ENCODE measurements at places on chromosomes 16 and 17.

GRCh38 chr16:19304750-19305149, 19.2 kb downstream of the CLEC19A start:
- no peak for DNase-seq

DNA sequence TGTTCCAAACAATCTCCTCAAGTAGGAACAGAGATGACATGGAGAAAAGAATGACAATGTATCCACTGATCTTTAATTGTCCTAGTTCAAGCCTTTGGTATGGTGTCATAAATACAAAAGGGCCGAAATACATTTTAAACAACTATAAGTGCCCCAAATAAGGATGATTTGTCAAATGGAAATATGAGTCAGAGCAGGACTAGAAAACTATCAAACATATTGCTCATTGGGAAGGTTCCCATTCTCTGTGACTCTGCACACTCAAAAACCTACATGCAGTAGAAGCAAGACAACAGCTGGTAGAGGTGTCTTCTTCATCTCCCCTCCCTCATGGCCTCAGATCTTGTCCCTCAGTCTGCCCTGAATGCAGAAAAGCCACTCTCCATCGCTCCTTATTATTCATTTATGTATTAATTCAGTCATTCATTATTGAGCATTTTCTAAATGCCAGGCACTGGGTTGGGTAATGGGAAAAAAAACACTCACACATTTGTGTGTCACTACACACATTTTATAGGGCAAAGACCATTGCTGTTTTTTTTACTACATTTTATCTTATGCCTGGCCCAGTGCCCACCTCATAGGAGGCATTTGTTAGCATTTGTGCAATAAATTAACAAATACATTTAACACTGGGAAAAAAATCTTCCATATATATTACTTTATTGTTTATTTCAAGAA, 10.1 kb downstream of the CA10 start:
- DNase-seq, result no peak

GRCh38 chr16:47470810-47471209, 9.7 kb downstream of the PHKB start:
- DNase-seq, result peak; percentile 4

DNA sequence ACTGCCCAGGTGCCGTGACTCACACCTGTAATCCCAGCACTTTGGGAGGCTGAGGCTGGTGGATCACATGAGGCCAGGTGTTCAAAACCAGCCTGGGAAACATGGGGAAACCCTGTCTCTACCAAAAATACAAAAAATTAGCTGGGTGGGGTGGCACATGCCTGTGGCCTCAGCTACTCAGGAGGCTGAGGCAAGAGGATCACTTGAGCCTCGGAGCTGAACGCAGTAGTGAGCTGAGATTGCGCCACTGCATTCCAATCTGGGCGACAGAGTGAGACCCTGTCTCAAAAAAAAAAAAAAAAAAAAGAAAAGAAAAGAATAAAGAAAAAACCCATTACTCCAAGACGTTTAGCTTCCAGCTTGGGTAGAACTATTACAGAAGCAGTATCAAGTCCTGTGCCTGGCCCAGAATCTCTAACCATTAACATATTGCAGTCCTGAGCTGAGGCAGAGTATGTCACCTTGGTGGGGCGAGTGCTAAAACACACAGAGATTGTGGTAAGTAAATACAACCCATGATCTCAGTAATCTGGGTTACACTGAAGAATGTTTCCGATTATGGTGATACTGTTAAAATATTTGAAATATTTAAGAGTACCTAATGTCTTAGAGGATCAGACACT, 23.2 kb upstream of the CFAP20 start:
- DNase-seq, result no peak

- no peak for DNase-seq
Observed at GRCh38 chr17:42698736-42699414, 16.5 kb downstream of the CNTNAP1 start.

DNA sequence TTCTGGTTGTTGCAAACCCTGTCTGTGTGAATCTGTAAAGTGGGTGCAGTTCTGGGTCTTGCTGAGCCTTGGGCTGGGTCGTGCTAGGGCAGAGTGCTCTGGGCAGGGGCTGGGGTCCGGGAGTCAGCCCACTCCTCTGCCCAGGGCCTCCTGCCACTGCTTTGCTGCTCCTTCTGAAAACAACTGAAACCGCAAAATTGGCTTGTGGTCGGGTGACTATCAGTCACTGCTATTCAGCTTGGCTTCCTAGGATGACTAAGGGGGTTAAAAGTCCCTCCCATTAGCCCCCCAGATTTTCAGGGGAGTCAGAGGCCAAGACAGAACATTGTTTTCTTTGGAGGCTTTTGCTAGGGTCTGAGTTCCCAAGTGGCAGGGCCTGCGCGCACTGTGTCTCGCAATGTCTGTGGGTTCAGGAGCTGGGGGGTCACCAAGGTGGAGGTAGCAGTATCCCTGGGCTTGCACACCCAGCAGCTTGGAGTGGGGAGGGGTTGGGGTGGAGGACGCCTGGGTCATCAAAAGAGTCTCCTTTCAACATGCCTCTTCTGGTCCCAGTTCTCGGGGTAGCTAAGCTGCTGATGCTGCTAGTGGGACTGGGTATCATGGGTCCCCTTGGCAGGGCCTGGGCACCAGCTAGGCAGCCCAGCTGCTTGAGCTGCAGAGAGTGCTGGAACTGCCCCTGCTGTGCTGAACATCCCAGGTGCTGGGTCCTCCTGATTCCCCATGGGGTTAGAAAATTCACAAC, 13.5 kb upstream of the TBX21 start:
- no peak for DNase-seq

GRCh38 chr17:57481910-57482391, 225.6 kb downstream of the MSI2 start:
- DNase-seq, result no peak

DNA sequence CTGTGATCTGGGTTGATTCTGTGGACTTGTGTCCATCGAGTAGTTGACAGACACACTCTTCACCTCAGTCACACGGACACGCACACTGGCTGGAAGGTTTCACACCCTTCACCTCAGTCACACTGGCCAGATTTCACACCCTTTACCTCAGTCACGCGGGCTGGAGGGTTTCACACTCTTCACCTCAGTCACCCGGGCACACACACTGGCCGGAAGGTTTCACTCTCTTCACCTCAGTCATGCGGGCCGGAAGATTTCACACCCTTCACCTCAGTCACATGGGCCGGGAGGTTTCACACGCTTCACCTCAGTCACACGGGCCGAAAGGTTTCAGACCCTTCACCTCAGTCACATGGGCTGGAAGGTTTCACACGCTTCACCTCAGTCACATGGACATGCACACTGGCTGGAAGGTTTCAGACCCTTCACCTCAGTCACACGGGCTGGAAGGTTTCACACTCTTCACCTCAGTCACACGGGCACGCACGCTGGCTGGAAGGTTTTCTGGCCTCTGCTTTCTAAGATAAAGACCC, 96.2 kb downstream of the PGS1 start:
- DNase-seq, result no peak

DNA sequence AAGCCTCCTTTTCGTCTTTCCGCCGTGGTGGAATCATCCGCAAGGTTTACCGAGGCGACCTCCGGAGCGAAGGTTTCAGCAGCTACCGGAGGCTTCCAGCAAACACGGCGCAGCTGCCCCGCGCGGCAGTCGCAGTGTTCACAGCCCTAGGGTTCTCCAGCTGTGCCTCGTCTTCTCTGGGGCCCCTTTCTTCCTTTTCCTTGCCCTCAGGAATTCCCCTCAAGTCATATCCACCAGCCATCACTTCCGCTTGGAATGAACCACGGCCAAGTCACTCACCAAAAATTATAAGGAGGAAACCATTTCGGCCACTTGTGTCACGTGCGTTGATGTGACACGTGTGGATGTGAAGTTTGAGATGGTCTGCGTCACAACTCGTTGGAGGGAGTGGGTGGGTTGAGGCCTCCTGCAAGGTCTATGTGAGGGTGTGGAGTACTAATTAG, 636 bp upstream of the ERN1 start:
- no peak for DNase-seq

DNA sequence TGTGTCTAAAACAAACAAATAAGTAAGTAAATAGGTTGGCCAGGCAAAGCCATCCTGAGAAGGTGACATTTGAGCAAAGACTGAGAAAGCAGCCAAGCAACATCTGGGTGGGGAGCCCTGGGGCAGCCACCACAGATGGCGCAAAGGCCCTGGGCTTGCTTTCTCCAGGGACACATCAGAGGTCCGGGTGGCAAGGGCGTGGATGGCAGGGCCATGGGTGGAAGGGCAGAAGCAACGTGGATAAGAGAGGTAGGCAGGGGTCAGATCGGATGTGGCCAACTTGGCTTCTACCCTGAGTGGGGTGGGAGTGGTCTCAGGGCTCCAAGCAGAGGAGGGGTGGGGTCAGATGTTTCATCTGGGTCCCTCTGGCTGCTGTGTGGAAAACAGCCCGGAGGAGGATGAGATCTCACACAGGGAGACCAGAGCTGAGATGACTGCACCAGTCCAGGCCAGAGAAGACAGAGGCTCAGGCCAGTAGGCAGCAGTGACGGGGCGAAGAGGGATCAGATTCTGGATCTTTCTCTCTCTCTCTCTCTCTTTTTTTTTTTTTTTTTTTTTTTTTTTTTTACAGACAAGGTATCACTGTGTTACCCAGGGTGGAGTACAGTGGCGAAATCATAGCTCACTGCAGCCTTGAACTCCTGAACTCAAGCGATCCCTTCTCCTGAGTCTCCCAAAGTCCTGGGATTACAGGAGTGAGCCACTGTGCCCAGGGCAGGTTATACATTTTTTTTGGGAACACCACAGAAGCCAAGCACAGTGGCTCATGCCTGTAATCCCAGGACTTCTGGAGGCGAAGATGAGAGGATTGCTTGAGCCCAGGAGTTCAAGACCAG, 6.1 kb upstream of the SPN start:
- peak; percentile 48 for DNase-seq

- DNase-seq, result no peak
Observed at GRCh38 chr17:50344731-50345365, 1.1 kb upstream of the XYLT2 start.

GRCh38 chr17:36813957-36814563, 123.2 kb upstream of the LHX1 start:
- DNase-seq, result no peak

- DNase-seq, result no peak
Observed at GRCh38 chr17:76497979-76498875, 3.0 kb downstream of the RHBDF2 start.

DNA sequence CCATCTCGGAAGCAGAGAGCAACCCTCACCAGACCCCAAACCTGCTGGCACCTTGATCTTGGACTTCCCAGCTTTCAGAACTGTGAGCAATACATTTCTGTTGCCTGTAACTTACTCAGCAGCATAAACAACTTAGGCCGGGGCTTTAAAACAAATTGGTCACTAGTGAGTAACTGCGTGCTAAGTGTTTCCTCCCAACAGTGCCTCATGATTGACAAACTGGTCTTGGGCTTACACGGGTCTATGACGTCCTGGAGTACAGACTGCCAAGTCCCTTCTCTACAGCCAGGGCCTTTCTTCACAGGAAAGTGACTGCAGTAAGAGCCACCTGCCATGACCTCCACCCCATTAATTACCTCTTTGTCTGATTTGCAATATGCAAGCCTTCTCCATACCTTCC, 136.7 kb downstream of the XYLT1 start:
- DNase-seq, result no peak

- DNase-seq, result no peak
Observed at GRCh38 chr17:8740486-8740885, 4.2 kb downstream of the CCDC42 start.

Data from HuH-7 (cell line).